ENCODE measurements at places on chromosomes 3 and 15.

- no peak for DNase-seq
These were observed 113.2 kb downstream of the TCF12 start for GRCh38 chr15:57031605-57032004.

DNA sequence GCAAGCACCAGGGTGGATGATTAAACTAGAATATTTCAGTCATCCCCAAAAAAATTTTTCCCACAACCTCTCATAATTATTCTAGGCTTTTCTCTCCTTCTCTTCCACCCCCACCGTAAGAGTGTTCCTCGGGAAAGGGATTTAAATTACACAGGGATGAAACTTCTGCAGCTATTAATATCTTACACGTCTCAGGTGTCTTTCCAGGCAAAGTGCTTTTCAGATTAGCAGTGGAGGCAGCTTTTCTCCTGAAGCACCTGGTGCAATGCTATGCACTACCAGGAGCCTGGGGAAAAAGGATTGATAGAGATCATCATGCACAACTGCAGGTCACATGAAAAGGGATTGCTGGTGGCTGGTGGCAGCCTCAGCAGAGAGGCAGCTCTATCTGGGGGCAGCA lies 250.4 kb downstream of the NTRK3 start:
- no peak for DNase-seq

DNA sequence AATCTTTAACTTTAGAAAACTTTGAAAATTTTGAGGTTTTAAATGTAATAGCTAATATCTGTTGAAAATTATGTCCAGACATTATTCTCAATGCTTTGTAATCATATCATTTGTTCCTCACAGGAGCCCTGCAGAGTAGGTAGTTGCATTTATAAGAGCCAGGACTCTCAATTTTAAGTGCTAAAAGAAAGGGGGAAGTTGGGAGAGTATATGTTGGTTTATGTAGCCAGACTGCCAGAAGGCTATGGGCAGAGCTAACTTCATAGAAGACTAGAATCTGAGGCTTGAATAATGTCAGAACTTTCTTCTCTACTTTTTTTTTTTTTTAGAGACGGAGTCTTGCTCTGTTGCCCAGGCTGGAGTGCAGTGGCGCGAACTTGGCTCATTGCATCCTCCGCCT lies 9.1 kb downstream of the VPS8 start:
- DNase-seq, result no peak

DNA sequence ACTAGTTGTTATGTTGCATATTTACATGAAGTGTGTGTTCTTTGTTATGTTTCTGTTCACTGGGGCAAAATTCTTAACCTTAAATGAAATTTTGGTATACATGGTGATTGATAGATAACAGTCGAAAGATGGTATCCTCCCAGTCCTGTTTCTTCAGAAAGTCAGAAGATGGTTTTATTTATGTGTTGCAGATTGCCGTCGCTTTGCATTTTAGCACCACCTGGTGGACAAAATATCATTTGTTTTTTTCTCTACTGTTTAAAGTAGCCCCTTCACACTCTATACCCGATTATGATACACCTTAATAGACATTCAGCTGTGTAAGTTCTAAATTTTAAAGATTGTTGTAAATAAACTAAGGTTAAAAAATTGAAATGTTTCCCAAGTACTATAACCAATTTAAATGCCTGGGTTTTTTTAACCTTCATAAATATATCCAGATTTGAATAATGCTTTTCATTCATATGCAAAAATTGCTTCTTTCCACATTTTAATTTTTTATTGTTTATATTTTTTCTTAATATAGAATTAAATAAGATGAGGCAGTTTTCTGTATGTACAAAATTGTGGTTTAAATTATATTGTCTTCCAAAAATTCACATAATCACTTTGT lies 152.2 kb downstream of the ALCAM start:
- no peak for DNase-seq

- no peak for DNase-seq
These were observed 176.5 kb upstream of the LYSMD4 start for GRCh38 chr15:99909592-99910295.

- DNase-seq, result no peak
These were observed 18.6 kb downstream of the CSTA start for GRCh38 chr3:122343654-122344053.

DNA sequence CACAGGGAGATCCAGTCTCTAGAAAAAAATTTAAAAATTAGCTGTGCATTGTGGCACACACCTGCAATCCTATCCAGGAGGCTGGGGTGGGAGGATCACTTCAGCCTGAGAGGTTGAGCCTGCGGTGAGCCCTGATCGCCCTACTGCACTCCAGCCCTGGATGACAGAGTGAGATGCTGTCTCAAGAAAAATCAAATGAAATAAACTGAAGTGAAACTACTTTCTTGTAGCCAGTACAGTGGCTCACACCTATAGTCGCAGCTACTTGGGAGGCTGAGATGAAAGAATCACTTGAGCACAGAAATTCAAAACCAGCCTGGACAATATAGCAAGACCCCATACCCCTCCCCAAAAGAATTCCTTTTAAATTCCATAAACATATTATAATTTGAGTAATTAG lies 35.4 kb downstream of the SMARCC1 start:
- no peak for DNase-seq

- DNase-seq, result no peak
These were observed 54.0 kb downstream of the DAPK2 start for GRCh38 chr15:63992300-63992699.

GRCh38 chr3:128307781-128308469 lies 154.6 kb downstream of the EEFSEC start:
- DNase-seq, result no peak

DNA sequence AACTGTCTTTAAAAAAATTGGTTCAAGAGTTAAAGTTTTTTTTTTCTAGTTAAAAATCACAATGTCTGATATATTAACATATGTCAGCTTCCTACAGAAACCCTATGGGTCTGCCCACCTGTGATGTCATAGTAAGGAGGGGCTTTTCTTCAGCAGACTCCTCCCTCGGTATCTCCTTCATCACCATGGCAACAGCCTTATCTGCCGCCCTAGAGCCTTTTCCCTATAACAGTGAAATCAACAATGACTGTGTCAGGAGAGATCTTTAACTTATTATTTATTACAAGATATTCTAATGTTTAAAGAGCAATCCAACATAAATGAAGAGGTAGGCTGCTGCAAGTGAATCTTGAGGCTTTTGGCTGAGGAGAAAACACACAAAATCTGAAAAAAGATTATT lies 138.7 kb downstream of the PEX5L start:
- DNase-seq, result no peak

- DNase-seq, result no peak
These were observed 86.5 kb upstream of the FAM98B start for GRCh38 chr15:38367476-38367875.

- no peak for DNase-seq
These were observed 563.7 kb downstream of the NSUN3 start for GRCh38 chr3:94626573-94626972.

- DNase-seq, result no peak
These were observed 192.8 kb upstream of the TTC14 start for GRCh38 chr3:180409170-180409569.

DNA sequence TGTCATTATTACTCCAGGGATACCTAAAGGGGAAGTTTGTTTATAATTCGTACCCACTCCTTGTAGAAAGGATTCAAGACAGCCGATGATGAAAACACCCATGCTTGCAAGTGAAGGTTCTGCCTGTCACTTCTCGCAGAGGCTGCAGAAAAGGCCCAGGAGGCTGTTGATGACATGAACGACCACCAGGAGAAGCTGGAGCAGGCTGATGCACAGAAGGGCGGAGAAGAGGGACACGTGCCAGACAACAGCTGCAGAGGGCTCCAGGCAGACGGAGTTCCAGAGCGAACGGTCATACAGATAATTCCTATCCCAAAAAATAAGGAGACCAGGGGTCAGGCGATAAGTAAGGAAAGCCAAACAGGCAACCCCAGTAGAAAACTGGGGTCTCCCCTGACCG lies 5.7 kb upstream of the DYNLT2B start:
- DNase-seq, result no peak

- DNase-seq, result no peak
These were observed 1.6 kb downstream of the MUSTN1 start for GRCh38 chr3:52833202-52833601.

DNA sequence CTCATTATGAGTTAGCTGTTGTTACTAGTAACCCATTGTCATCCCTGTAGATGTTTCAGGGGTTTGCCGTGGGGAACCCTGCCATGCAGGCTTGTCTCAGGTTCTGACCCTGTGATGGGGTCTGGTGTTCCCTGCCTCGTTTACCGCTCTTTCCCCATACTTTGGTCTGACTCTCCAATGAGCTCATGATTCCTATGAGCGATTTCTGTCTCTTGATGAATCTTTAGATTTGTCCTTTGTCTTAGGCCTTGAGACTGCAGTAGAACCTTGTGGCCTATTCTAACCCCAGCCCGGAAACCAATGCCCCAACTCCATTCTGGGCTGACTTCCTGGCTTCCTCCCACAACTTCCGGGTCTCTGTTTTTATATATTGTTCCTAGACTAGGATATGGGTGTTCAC lies 11.3 kb upstream of the IQGAP1 start:
- no peak for DNase-seq

- DNase-seq, result no peak
These were observed 30.3 kb downstream of the ARL14 start for GRCh38 chr3:160707187-160707794.

DNA sequence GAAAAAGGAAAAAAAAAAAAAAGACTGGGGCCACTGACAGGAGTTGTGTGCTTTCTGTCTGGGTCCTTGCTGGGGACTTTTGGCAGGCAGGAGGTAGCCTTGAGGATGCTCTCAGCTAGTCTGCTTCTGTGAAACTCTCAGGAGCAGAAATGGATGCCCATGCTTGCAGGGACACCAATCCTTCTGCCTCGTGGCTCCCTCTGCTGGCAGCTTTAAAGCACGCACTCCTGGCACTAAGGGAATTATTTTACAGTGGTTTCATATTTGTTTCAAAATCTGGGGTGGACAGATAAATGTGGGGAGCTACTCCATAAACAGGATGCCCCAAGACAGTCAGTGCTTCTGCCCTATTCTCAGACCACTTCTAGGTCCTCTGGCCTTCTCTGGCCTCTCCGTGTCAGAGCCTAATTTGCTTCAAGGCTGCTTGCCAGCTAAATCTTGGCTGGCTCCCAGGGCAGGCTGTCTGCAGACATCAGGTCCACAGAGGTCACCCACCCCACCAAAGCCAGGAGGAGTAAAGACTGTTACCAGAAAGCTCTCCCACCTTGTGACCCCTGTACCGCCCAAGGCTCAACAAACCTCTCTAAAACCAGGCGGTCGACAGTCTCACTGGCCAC lies 17.1 kb downstream of the TRAIP start:
- DNase-seq, result peak; percentile 59

DNA sequence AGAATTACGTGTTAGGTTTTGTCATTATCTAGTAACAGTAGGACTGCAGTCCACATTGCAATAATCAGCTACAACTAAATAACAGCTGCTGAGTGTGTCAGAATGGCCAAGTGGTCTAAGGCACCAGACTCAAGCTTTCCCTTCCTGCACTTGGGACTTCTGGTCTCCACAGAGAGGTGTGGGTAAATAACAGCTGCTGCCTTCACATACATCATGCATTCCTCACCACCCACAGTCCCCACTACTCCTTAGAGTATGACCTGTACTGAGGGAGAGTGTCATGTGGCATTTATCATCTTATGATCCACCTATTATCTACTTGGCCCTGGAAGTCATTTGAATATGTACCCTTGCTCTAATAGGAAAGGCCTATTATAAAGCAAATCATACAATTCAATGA lies 22.2 kb upstream of the ZMAT3 start:
- DNase-seq, result no peak

GRCh38 chr3:195908694-195909581 lies 587 bp upstream of the TNK2 start:
- DNase-seq, result no peak

GRCh38 chr3:126554560-126555525 lies 3.9 kb downstream of the C3orf22 start:
- DNase-seq, result no peak

DNA sequence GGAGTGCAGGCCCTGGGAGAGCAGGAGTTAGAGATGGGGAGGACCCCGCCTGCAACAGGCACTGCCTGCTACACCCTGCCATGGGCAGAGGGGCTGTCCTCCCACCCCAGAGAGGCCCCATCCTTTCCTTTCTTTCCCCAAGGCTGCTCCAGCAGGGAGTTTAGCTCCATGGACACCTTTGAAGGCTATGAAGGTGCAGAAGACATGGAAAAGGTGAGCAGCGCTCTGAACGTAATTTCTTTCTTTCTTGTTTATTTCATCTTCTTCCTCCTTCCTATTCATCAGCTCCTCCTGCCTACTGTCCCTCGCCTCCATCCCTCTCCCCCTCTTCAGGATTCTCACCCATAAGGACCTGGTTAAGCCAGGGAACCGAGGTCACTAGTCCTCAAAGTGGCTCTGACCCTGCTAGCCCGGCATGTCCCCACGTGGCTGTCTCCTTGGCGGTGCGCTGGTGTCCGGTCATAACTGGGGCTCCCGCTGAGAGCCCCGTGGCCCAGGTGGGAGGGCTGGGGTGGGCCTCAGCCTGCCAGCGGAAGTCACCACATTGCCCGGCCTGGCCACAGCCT lies 16.0 kb upstream of the ADIPOQ start:
- DNase-seq, result no peak

- no peak for DNase-seq
These were observed 8.1 kb upstream of the MUC13 start for GRCh38 chr3:124942613-124943012.

GRCh38 chr15:51082246-51082645 lies 12.5 kb downstream of the TNFAIP8L3 start:
- no peak for DNase-seq

DNA sequence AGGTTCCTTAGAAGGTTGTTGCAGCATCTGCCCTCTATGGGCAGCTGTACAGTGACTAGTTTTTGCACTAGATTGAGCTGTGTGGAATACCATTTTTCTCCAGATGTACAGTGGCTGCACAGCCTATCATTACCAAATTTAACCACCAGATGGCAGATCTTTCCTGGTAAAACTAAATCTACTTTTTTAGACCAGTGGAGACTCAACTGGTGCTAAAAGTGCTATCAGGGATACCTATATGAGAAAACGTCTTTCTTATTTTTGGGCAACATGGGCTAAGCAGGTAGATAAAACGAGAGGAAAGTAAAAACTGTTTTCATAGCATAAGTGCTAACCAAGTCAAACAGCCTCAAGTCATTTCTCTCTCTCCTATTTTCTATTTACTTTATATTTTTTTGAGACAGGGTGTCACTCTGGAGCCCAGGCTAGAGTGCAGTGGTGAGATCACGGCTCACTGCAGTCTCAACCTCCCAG lies 21.2 kb downstream of the IGSF10 start:
- DNase-seq, result no peak

GRCh38 chr3:58638591-58638990 lies 28.0 kb downstream of the FAM3D start:
- no peak for DNase-seq

DNA sequence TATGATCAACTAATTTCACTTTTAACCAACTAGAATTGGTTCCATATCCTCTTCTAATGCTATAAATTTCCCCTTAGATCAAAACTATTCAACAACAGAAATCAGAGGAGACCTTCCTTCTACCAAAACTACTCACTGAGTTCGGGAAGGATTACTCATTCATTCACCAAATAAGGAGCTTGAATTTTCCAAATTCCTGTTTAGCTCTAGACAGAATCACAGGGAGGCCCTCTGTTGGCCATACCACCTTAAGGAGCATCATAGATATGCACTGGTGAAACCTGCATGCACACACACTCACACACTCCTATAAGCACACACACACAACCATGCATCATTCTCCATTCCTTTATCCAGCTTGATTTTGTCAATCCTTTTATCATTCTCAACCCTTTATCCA lies 49.0 kb downstream of the SUCLG2 start:
- DNase-seq, result no peak
